HL-60 (cell line): ENCODE measurements at places on chromosomes 2 and 18.

DNA sequence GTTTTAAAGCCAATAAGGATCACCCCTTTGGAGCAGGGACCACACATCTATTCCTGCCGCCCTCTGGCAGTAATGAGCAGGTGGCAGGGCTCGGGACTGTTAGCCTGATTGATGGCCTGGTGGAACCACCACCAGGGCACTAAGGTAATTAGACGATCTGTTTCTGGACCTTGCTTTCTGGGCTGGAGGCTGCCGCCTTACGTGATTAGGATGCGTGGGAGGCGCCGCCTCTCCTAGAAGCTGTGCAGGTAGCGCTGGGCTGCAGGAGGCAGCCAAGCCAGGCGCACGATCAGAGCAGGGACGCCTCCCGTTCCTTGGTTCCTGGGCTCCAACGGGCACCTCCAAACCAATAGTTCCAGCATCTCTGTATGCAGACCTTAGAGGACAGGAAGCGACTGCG is 242.6 kb upstream of the RAB12 start:
- DNase-seq, result no peak

- no peak for DNase-seq
These were observed 112.5 kb upstream of the SLC38A11 start for GRCh38 chr2:165067643-165068486.

DNA sequence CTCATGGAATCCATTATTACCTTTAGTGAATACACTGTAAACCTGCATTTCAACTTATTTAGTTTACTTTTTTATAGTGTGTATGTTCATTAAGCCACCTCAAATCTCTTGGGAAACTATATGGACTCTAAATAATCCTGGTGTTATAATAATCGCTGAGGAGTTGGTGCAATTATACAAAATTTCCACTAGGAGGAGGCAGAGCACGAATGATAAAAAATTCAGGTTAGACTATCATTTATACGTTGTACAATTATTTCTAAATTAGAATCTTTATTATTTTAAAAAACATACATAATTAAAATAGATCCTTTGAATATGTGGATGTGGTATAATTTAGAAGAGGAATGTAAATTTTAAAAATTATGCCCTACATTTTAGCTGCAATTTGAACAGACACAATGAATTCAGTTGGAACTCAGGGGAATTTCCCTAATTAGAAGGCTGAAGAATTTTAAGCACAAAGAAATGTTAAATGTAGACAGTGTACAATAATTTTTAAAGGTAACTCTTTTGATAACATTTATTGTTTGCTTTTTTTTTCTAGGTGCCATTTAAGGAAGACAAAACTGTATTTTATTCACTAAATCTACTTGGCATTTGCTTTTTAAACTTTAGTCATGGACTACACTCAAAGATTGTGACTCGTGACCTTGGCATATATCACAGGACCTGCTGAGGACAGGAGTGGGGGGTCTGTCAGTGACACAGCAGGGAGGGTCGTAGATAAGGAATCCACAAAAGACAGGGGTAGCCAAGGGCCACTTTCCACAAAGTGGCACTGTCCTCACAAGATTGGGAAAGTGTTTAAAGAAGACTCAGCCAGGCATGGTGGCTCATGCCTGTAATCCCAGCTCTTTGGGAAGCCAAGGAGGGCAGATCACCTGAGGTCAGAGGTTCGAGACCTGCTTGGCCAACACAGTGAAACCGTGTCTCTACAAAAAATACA is 45.5 kb downstream of the RAB12 start:
- no peak for DNase-seq

DNA sequence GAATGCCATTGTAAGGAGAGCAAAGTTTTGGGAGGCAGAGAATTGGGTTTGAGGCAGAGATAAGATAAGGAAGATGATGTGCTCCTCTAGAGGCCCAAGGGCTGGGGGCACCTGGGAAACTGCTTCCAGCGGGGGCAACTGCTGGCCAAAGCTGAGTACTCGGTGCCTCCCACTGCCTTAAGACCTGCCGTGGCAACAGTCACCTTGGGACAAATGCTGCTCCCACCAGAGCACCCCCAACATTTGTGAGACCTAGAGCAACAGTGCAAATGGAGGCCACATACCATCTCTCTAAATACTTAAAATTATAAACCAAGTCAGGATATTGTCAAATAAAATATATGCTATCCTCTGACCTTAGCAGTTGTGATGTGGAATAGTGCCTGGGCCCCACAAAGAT is 127.1 kb downstream of the CAPN13 start:
- DNase-seq, result no peak

DNA sequence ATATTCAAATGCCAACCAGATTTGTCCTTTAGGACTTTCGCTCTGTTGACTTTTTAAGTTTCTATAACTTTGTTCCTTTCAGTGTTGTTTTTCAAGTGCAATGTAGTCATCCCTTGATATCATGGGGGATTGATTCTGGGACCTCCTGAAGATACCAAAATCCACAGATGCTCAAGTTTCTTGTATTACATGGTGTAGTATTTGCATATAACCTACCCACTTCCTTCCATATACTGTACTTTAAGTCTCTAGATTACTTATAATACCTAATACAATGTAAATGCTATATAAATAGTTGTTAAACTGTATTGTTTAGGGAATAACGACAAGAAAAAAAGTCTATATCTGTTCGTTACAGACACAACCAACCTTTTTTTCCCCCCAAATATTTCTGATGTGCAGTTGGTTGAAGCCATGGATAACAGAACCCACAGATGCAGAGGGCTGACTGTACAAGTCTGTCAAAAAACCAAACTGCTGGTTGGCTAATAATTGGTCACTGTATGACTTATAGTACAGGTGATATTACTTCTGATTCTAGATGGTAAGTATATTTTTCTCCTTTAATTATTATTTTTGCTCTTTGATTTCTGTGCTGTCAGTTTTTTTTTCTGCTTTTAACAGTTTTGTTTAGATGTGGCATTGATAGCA is 201.7 kb upstream of the STON1 start:
- no peak for DNase-seq

GRCh38 chr2:221186873-221187272 is 385.2 kb downstream of the EPHA4 start:
- DNase-seq, result no peak
